Activated naive CD4-positive, alpha-beta T cell treated with anti-CD3 and anti-CD28 coated beads, Interleukin-2, amount 10 ng/mL, durations not matched to agents 7 days and 5 days (primary cell): ENCODE measurements at places on chromosomes 5 and 9.

DNA sequence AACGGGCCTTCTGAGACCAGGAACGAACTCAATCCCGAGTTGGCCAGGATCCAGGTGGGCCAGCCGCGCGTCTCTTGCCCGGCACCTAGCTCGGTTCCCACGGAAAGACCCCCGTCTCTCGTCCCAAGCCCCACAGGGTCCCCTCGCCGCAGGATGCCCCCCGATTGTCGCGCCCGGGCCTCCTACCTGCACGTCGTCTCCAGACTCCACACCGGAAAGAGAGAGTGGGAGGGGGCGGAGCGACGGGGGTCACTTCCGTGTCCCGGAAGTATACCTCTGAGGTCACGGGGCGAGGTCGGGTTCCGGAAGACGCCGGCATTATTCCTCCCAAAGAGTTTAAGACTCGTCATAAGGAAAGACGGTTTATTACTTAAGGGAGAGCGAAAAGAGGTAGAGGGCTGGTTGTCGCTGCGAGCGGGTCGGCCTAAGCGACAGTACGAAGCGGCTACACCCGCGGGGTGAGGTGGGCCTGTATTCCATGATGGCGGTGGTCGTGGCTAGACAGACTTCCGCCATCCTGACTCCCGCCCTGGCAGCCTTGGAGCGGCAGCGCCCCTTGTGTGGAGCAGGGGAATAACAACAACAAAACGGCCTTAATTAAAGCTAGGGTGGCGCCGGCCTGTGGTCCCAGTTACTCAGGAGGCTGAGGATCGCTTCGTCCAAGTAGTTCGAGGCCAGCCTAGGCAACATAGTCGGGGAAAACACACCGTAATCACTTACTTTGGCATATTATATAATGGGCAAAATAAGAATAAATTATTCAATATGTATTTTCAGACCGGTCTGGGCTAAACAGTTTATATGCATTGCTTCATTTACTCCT is at the start of gene RPS14:
RPS14 (minus strand) TSS at position 223 of the 823 bp plus-strand sequence. CDS start 2,006 bp downstream, outside the sequence.
- peak; percentile 97 for DNase-seq

DNA sequence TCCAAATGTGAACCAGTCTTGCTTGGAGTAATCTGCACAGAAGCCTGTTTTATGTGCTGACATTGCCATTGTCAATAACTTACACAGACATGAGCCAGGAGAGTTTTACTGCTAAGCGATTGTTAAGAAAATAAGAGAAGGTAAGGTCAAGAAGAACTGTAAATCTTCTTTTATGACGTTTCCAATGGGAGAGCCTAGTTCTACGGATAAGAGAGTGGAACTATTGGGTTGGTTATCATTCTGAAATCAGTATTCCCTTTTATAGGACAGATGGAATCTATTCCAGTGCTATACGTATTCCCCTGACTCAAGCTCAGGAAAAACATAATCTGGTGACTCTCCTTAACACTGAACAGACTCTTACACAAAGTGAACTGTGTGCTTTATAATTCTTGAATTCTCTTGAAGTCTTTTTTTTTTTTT is 137.9 kb upstream of the OTULINL start:
- DNase-seq, result no peak

- DNase-seq, result no peak
Measured at GRCh38 chr5:147068998-147069397, 165.8 kb upstream of the STK32A start.

GRCh38 chr5:124839371-124839998 is 93.0 kb upstream of the ZNF608 start:
- no peak for DNase-seq

GRCh38 chr9:34636791-34637355 is 714 bp downstream of the SIGMAR1 start:
- peak; percentile 30 for DNase-seq

- DNase-seq, result no peak
Measured at GRCh38 chr9:128558431-128559310, 6.3 kb downstream of the SPTAN1 start.

- no peak for DNase-seq
Measured at GRCh38 chr9:113641100-113641885, 177.8 kb downstream of the RGS3 start.

- DNase-seq, result no peak
Measured at GRCh38 chr5:67774267-67774552, 441.3 kb upstream of the PIK3R1 start.

GRCh38 chr5:119333421-119333851 is 22.4 kb upstream of the TNFAIP8 start:
- DNase-seq, result no peak

GRCh38 chr5:132815454-132815853 is 2.4 kb downstream of the SOWAHA start:
- DNase-seq, result no peak

GRCh38 chr9:100999906-101000544 is 28.5 kb upstream of the PLPPR1 start:
- no peak for DNase-seq

GRCh38 chr5:121695307-121695706 is 156.4 kb upstream of the FTMT start:
- DNase-seq, result no peak

GRCh38 chr9:93681269-93682154 is 105.1 kb downstream of the PHF2 start:
- no peak for DNase-seq

- no peak for DNase-seq
Measured at GRCh38 chr9:26240020-26240419, 561.8 kb upstream of the TUSC1 start.

DNA sequence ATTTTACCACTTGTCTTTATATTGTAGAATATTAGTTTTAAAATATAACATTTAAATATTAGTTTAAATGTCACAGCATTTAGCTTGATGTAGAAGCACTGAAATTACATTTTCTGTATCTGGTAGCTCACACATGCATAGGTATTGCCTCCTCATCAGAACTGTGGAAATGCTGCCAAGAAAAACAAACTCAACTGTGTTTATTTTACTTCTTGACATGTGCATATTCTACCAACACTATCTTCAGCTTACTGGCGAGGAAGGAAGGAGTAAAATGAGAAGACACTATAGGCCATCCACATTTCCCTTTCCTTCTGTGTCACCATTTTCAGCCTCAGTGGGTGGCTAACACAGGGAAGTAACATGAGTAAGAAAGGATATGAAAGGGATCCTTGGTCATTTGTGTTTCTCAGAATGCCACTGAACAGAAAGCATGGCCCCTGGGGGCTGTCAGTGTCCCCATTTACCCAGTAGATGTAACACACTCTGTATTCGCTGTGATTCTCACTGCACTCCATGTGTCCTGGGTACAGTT is 81.0 kb upstream of the HTR4 start:
- DNase-seq, result no peak

GRCh38 chr9:138043411-138044345 is 166.1 kb downstream of the CACNA1B start:
- DNase-seq, result no peak

DNA sequence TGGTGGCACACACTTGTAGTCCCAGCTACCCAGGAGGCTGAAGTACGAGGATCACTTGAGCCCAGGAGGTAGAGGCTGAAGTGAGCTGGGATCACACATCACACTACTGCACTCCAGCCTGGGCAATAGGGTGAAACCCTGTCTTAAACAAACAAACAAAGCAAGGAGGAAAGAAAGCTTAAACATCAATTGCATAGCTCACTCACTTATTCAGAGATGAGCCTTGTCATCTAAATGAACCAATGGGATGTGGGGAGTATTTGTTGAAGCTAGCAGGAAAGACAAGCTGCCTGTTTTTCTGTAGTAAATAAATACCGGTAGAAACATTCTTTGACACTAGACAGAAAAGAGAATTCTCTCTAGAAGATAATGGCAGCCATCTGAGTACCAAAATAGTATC is 161.0 kb upstream of the SLC12A2 start:
- no peak for DNase-seq

- DNase-seq, result no peak
Measured at GRCh38 chr5:163439092-163439425, 1.7 kb downstream of the CCNG1 start.

DNA sequence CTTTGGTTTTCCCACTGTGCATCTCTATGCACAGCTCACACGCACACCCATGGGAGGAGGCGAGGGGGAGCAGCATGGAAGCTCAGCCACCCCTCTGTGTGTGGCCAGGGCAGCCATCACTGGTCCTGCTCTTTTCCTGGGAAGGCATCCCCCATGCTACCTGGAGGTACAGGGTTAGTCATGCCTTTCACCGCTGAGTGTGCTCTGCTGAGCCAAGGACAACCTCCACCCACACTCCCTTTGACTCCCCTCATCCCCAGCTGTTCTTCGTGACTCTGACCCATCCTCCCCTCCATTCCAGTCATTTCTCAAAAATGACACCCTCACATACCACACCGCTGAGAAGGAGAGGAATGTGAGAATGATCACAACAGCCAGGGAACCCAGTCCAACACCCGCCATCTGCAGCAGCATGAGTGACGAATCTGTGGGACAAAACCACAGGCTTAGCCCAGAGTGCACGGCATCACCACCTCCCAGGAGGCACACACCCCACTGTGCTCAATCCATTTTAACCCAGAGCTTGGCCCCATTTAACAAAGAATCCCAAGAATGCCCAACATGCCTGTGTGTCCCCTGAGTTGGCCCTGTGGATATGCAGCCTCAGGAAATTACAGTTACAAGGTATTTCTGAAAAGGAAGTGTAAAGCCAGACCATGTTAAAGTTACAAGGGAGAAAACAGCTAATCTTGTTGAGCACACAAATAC is 133.4 kb downstream of the SUSD1 start:
- DNase-seq, result no peak

- DNase-seq, result no peak
Measured at GRCh38 chr5:72255237-72255636, 64.8 kb downstream of the MRPS27 start.

DNA sequence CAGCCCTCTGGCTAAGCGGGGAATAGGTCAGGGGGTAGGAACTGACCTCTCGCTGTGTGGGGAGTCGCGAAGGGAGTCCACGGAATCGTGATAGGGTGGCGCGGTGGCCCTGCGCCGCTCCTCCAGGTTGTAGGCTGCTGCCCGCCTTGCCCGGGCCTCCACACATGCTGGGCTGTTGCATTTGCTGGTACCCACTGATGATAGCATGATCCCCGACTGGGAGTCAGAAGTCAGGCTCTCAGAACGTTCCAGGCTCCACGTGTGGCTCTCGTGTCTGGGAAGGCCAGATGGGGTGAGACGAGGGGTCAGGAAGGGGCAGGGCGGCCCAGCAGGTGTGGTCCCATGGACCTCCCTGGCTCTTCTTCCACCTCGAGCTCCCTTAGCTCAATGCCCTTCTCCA is 56.0 kb downstream of the PSD2 start:
- no peak for DNase-seq
